ENCODE measurements at places on chromosomes 12 and 14. TPM values are rescaled to one million over a fixed set of nuclear protein-coding genes. Genes with fewer than 3 reads are reported as not detected.

DNA sequence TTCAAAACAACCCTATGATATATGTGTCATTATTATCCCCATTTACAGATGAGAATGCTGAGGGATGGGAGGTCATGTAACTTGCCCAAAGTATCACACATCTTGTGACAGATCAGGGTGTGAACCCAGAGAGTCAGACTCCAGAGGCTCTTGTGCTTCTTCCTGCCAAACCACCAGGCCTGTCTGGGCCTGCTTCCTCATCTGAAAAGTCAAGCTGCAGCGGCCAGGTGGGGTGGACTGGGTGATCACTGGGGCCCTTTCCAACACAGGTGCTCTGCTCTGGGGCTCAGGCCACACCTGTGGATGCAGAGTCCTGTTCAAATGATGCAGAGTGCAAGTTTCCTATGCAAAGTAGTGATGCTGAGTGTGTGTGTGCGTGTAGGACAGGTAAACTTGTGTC lies 26.7 kb downstream of the TSPAN11 start:
- DNase-seq, result no peak

DNA sequence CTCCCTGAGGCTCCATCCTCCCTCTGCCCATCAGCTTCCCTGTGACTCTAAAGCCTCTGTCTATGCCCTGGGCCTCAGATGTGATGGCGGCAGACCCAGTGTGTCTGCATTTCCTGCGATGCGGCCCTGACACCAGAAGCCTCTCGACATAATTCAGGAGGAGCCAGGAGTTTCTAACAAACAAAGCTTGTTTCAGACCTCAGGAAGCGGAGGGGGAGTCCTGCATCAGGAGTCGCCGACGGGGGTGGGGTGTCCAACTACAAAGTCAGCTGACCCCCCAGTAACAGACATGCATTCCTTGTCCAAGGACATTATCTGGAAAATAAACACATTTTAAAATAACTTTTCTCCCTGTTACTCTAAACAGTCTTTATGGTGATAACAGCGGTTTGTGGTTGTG lies 167.5 kb downstream of the DPF3 start:
- DNase-seq, result no peak

DNA sequence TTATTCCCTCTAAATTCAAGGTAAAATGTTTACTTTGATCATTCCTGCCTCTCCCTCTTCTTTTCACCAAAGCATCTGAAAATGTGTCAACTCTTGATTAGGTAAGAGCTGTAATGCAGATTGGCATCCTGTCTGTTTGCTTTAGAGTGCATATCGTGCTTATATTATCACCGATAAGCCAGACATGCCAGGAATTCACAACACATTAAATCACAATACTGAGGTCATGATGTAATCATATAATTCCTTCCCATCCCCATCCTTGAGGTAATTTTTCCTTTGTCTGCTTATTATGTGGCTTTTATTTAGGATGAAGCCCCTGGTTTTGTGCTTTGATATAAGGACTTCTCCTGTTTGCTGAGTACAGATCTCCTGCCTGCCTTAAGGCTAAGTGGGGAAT lies 10.2 kb downstream of the DDX47 start:
- no peak for DNase-seq

DNA sequence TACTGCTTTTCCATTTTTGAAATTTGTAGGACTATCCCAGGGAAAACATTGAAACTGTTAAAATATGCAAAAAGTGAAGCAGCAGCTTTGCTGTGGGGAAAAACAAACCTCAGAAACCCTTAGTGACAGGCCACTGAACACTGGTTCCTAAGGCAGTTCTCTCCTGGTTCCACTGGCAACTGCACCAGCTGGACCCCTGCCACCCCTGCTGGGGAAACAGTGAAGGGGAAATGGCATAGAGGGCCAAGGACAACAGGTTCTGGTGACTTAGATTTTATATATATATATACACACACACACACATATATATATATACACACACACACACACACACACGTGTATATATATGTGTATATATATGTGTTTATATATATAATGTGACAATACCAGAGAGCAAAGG lies 16.2 kb upstream of the KRT7 start:
- DNase-seq, result no peak

DNA sequence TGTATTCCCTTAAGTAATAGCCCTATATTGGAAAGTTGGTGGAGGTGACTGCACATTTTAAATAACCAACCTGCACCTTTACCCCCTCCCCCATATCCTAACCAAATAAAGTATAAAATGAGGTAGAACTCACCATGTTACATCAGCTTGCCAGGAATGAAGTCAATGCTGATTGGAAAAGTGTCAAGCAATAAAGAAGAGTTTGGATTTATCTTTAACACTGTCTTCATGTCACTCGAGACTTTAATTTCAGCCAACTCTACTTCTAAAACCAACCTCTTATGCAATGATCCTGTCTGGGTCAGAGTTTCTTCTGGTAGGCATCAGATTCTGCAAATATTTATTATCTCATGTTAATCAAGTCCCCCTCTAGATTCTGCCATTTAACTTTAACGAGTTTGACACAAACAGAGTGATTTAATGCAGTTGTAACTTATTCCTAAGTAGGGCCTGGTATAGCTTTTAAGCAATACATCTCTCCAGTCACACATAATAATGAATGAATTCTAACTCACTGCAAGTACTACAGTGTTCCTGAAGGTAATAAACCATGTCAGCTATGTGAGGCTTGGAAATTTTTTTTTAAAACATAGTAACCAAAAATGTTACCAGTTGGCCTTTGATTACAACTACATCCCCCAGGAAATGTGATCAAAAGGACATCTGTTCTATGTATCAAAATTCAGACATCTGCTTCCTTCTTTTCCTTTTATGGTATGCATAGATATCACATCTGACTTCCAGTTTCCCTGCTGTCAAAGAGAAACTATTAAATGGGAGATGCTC lies 98.7 kb downstream of the ERGIC2 start:
- DNase-seq, result no peak

GRCh38 chr12:47636908-47637780 lies 68.7 kb downstream of the RPAP3 start:
- peak; percentile 86 for DNase-seq

DNA sequence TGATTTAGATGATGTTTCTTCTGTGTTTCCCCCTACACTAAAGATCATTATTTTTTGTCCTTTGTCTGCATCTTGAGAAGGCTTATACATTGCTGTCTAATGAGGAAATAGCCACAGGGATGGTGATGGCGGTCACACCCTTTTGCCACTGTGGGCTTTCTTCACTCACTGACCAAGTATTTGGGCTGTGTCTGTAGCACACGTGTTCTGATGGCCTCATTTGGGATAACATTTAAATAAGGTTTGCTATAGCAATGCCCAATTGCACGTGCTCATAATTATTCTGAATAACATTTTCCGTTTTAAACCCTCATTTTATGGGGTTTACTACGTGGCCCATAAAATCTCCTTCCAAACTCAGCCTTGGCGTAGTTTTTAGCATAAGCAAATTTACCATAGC lies 230.3 kb upstream of the PRICKLE1 start:
- DNase-seq, result no peak

DNA sequence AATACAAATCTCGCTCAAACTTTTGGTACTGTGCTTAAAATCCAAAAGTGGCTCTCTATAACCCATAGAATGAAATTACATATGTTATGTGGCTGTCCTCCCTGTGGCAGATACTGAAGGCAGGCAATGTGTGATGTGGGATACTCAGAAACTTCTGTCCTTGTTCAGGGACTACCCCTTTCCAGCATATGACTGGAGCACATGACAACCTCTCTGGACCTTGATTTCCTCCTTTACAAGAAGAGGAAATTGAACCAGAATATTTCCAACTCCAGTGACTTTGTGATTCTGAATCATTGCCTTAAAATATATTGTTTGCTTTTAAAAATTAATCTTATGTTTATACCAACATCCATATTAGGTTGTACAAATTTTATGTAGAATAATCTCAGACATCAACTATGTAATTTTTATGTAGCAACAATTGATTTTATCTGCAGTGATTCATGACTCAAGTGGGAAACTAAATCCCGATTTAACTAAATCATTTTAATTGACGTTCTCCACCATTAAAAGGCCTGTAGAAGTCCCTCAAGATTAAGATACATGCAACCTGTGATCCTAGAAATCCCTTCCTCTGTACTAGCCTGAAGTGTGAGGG lies 162.4 kb downstream of the AKAP6 start:
- DNase-seq, result no peak

GRCh38 chr14:35766700-35767082 lies 42.4 kb downstream of the RALGAPA1 start:
- DNase-seq, result no peak

DNA sequence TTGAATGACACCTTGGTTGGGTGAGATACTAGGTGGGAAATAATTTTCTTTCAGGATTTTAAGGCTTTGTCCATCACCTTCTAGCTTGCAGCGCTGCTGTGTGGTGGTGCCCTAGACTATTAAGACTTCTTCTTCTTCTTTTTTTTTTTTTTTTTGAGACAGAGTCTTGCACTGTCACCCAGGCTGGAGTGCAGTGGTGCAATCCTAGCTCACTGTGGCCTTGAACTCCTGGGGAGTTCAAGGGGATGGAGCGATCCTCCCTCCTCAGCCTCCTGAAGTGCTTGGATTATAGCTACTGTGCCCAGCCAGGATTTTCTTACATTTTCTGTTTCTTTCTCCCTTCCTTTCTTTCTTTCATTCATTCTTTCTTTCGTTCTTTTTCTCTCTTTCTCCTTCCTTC lies 10.3 kb upstream of the MTA1 start:
- DNase-seq, result no peak

GRCh38 chr14:79549515-79549914 lies 661.8 kb downstream of the DIO2 start:
- DNase-seq, result no peak

DNA sequence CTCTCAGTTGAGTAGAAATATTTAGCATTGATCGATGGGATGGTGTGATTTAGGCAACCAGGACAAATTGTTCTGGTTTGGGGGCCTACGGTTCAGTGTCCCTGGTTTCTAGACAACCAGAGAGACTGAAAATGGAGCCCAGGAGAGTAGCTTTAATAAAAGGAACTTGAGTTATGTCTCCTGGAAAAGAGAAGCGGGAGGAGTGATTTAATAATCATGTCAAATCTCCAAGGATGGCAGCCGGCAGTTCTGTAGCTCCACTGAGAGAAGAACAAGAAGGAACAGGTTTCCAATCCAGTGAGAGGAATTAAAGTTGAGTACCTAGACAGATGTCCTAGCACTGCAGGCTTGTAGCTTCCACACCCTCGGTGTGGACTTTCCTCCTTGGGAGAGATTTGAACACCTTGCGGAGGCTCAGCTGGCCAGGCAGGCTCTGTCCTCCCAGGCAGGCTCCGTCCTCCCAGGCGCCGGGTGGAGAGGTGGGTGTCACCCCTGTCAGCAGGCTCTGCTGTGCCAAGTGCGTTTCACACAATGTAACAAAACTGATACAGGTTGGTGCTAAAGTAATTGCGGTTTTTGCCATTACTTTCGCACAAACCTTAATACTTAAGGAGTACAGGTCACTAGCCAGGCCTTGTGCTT lies 45.9 kb downstream of the SLC6A12 start:
- DNase-seq, result no peak

DNA sequence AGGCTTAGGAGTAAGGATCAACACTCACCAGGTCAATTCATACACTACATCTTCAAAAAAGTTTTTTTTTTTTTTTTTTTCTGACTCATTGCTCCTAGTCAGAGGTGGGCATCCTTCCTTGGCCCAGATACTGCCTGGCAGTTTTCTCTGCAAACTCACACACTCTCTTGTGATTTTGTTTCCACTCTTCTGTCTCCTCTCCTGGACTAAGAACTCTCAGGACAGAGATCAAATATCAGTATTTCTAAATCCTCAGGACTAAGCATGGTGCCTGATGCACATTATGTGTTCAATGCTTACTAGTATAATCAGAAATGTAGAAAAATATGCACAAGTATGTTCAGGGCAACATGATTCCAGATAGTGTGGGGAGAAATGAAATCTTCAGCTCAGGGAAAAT lies 10.2 kb upstream of the PAH start:
- no peak for DNase-seq

GRCh38 chr14:67806246-67806645 lies 10.1 kb downstream of the ZFYVE26 start:
- DNase-seq, result no peak

- DNase-seq, result no peak
Measured at GRCh38 chr12:39586816-39587215, 32.8 kb downstream of the ABCD2 start.

DNA sequence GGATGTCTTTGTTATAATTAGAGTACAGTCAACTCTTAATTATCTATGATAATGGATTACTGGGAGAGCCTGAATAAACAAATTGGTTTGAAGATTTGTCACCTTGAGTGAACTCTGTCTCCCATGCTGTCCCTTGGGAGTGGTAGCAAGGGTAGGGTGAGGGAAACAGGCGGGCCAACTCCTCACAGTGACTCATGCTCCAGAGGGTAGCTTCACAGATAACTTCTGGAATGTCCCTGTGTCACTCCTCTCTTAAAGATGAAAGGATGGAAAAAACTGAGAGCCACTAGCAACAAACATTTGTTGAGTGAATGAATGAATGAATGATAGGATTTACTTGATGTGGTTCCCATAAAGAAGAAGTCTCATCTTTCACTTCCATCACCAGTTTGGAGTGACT lies 53.5 kb downstream of the RASSF9 start:
- DNase-seq, result no peak

Gene RCOR1
- total RNA-seq, result 23.1 TPM

Gene WSB2
- total RNA-seq, result 58.2 TPM

Gene ARHGAP9
- 2.3 TPM for total RNA-seq

Gene LGR5
- 0.15 TPM for total RNA-seq

Gene MDGA2
- 1.1 TPM for total RNA-seq

Gene MAP3K12
- 23.4 TPM for total RNA-seq

Gene FAM181A
- not detected for total RNA-seq

Gene LRRC9
- total RNA-seq, result 0.84 TPM

Gene TAS2R30
- 1.0 TPM for total RNA-seq

Measured in H1 (cell line).